ENCODE measurements at places on chromosomes 11 and 22.

DNA sequence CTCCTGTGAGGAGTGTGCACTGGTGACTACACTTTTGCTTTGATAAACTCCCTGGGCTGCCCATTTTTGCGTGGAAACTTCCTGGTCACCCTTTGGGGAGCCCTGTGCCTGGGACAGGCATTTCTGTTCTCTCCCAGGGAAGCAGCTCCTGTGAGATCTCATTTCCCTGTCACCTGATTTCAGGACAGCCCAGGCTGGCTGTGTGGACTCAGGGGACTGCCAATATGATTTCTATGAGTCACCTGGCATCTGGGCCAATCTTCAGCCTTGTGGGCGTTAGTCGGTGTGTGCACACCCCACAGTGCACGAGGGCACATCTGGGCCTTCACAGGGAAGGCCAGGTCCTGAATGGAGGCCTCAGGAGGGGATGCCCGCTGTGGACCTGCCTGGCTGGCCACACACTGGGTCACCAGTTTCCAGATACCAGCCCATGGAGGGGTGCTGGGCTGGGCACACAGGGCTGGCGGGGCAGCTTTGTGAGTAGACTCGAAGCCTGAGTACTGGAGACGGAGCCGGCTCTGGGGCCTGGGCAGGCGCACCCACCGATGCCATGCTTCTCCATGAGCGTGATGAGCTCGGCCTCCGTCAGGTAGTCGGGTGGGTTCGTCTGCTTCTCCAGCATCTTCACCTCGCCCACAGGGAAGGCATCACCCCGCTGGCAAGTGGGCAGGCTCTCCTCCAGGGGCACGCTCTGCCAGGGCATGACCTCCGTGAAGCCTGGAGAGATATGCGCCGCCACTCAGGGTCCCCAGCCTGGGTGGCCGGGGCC, 9.4 kb upstream of the PPM1F start:
- no peak for DNase-seq

DNA sequence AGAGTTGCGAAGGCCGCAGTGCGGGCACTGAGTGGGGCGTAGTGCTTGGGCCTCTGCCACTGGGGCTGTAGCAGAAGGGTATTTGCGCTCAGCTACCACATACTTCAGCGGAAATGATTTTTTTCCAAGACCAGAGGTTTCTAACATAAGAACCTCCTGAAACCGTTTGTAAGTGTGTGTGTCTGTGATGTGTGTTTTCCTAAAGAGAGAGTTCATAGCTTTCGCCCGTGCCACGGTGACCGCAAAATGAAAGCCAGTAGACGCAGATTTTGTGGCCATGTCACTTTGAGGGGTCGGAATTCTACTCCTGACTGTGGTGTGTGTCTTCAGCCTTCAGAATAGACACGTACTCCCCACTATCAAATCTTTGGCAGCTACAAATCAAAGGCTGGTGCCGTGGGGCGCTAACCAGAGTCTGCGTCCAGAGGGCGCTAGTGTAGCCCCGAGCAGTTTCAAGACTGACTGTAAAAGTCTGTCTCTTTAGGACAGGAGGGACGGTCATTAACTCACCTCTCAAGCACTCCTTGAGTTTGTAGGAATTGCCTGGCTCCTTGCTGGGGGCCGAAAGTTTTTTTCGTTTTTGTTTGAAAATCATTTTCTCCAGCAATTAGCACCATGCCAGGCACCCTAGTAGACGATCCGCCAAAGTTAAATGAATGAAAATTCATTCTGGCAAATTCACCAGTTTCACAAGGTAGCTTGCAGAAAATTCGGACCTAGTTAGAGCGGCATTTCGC, 2.5 kb upstream of the CALCA start:
- peak; percentile 12 for DNase-seq

DNA sequence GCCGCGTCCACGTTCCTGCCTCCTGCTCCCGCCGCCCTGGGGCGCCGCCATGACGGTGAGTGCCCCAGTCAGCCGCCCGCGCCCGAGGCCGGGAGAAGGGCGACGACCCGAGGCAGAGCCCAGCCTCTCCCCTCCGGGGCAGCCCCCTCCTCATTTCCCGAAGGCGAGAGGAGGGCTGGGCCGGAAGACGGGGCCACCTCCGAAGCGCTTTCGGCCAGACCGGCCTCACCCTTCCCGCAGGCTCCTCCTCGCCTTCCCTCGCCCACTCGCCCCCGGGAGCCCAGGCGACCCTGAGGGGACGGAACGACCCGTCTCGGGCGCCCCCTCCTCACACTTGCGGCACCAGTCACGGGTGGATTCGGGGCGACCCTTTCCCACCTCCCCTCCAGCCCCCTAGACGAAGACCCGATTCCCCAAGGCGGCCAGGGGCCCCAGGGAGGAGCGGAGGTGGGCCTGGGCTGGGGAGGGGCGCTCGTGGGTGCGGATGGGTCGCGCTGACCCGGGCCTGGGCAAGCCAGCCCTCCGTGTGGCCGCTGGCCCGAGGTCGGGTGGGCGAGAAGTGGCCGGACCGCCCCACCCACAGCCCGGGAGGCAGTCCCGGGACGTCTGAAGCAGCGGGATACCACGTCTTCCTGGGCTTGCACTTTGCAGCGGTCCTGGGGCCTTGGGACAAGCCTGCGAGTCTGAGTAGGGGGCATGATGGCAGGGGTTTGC, 49.7 kb downstream of the TRIOBP start:
- no peak for DNase-seq

- DNase-seq, result no peak
Observed at GRCh38 chr11:121038648-121039409, 14.9 kb downstream of the TBCEL start.

GRCh38 chr11:129943036-129943435, 47.7 kb upstream of the NFRKB start:
- DNase-seq, result no peak

- no peak for DNase-seq
Observed at GRCh38 chr11:12853652-12854296, 155.3 kb upstream of the RASSF10 start.

DNA sequence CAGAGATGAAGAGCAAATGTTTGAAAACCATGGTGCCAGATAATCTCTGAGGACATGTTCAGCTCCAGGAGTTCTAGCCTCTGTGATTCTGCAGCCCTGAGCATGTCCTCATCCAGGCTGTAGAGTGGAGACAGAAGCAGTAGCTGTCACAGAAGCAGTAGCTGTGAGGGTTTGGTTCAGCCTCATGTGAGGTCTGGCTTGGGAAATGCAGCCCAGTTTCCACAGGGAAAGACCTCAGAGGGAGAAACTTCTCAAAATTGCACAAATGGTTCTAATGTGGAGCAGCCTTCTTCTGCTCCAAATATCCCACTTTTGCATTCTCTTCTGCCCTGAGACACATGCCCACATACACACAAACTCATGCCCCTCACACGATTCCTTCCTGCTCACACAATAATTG, 48.4 kb downstream of the DBX1 start:
- DNase-seq, result peak; percentile 27

DNA sequence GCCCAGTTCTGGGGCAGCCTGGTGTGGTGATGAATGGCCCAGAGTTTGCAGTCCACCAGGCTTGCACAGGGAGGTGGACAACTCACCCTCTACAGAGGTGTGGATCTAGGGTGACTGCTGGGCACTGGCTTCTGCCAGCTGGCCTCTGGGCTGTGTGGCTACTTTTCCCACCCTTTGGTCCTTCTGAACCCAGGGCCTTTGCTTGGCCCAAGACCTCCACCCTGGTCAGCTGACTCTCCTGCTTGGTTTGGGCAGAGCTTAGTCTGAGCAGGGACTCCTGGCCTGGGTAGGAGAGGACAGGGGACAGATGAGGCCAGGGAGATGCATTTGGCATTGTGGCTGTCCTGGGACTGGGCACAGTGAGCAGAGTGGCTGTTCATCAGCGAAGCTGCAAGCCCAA, 83.0 kb upstream of the SHANK2 start:
- DNase-seq, result no peak

- DNase-seq, result no peak
Observed at GRCh38 chr11:65906602-65907001, 6.4 kb upstream of the FOSL1 start.

DNA sequence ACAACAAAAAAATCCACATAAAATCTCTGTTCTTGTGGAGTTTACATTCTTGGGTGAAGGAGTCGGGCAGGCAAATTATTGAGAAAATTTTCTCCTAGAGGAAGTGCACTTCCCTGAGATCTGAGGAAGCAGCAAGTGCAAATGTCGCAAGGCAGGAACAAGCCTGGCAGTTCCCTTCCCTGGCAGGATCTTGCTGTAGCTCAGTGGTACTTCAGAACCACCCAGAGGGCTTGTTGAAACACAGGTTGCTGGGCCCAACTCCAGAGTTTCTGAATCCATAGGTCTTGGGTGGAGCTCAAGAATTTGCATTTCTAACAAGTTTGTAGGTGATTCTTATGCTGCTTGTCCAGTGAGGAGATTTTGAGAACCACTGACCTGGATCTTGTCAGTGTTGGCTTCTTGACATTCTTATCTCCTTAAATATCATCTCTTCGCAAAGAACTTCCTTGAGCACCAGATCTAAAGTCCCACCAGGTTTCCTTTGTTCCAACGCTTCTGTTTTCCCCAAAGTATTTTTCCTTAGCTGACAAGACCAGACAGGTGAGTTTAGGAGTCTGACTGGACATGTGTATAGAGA, 9.6 kb downstream of the QSER1 start:
- DNase-seq, result no peak

GRCh38 chr11:2674658-2675131, 25.1 kb downstream of the KCNQ1OT1 start:
- no peak for DNase-seq

DNA sequence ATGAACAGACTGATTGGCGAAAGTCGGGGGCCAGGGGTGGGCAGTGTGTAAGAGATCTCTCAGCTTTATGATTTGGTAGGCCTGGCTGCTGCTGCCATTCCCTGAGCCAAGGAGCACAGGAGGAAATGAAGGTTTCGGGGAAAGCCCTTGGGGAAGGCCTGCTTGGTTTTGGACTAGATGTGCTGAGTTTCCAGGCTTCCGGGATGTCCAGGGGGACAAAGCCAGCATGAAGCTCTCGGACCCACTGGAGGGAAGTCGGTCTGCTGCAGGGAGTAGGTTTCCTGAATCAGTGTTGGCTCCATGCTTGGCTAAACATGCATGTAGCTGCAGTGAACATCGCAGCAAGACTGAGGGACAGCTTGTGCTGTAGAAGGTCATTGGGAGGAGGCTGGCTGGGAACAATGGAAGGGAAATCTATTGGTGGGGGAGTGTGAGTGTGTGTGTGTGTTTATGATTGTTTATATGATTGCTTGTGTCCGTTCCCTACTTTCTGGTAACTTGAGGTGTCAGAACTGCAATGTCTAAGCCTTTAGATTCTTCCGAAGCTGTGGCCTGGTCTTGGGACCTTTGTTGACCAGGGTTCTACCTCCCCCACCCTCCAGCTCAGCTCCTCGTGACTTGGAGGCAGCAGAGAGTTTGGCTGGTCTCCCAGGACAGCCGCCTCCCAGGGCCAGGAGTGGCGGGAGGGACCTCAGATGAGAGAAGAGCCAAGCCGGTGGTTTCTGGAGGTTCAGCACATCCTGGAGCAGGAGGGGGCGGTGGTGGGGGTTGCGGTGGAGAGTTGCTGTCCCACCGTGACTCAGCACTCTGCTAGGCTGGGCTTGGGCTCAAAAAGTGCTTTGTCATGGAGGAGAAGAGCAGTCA, 4.0 kb upstream of the FTH1 start:
- peak; percentile 100 for DNase-seq

- DNase-seq, result no peak
Observed at GRCh38 chr11:119108146-119108856, 1.2 kb downstream of the C2CD2L start.

GRCh38 chr11:11752679-11753078, 89.1 kb upstream of the USP47 start:
- DNase-seq, result no peak

GRCh38 chr11:114169321-114169749, 109.8 kb downstream of the ZBTB16 start:
- peak; percentile 54 for DNase-seq

DNA sequence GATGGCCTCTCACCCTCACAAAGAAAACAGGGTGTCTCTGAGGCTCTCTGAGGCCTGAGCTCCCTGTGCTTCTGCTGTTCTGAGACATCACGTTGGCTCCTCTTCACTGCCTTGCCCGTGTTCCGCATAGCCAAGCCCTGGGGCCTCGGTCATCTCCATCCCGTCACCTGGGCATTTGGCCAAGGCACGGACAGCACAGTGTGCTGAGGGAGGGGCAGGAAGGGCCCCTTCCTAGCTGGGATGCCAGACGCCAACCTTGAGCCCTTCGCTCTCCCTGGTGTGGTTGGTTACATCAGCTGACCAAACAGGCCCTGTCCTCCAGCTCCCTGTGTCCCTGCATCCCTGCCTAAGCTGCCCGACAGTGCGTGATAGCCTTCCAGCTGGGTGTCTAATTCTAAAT, 25.9 kb downstream of the MOV10L1 start:
- DNase-seq, result no peak

DNA sequence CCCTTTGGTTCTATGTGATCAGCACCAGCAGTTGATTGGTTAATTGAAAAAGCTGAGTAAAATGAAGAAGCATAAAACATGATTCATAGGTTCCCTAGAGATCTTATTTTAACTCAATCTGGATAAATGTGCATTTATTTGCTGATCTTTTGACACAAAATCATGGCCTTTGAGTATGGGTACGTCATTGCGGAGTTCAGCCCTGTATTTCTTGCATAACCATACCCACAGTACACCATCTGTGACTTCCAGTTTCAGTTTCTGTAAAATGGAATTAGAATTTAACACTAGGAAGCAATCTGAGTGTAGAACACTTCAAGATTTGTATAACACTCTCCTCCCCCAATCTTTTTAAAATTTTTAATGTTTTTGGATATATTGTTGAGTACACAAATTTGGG, 358.2 kb downstream of the DDX10 start:
- DNase-seq, result no peak

- no peak for DNase-seq
Observed at GRCh38 chr11:118226781-118227180, 2.0 kb upstream of the JAML start.

GRCh38 chr22:49013707-49014106, 814.0 kb downstream of the BRD1 start:
- DNase-seq, result no peak

DNA sequence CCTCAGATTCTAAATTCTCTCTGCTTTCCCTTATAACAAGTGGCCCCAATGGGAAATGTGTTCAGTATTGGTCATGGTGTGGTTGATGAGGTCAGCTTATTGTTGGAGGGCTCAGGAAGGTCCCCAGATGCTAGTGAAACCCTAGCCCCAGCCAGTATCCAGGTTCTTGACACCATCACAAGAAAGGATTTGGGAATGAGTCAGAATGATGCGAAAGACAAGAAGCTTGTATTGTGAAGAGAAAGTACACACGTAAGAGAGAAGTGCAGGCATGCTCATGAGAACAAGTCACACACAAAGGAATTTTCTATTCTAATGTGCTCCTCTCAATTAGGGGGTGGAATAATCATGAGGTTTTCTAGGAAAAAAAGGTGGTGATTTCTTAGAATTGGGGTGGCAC, 34.9 kb upstream of the TRPC6 start:
- peak; percentile 84 for DNase-seq

GRCh38 chr11:108616549-108616948, 23.0 kb upstream of the EXPH5 start:
- DNase-seq, result peak; percentile 82

- DNase-seq, result peak; percentile 96
Observed at GRCh38 chr11:24238771-24239645, 257.8 kb upstream of the LUZP2 start.

GRCh38 chr11:3188496-3189195, 23.5 kb upstream of the OSBPL5 start:
- DNase-seq, result no peak

- no peak for DNase-seq
Observed at GRCh38 chr22:24103301-24103700, 78.0 kb upstream of the SUSD2 start.
